ENCODE measurements at places on chromosomes 13 and 19.
A peak's percentile ranks its signal among the peaks of the same experiment; 100 is the strongest.

- peak; percentile 3 for DNase-seq
These were observed 480.2 kb upstream of the MIR17HG start for GRCh38 chr13:90867336-90867683.

GRCh38 chr13:48043789-48044503 is 6.4 kb downstream of the NUDT15 start:
- no peak for DNase-seq

- DNase-seq = no peak
These were observed 19.6 kb downstream of the AP2A1 start for GRCh38 chr19:49786376-49786820.

DNA sequence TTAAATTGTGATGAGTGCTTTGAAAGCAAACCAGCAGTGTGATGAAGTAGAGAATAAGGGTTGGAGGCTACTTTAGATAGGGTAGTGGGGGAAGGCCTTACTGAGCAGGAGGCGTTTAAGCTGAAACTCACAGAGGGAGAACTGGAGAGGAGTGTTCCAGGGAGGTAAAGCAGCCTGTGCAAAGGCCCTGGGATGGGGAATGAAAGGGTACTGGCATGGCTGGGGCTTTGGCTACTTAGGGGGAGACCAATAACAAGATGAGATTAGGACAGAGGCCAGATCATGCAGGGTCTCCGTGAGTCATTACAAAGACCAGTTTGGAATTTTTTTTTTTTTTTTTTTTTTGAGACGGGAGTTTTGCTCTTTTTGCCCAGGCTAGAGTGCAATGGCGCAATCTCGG is 1.1 kb downstream of the PPP5C start:
- DNase-seq = no peak

DNA sequence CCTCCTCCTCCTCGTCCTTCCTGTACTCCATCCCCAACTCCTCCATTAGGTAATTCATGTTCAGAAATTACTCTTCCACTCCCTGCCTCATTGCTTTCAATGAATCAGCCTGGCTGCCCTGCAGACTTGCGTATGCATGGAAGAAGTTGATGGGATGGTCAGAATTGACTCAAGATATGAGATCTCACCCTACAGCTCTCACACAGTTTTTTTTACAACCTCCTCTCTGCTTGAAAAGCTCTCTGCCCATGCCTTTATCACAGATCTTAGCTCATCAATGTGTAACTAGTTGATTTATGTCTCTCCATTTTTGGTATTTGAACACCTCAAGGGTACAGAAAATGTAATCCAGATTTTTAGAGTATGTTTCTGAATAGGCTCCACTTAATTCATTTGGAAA is 506.9 kb downstream of the TBC1D4 start:
- DNase-seq = no peak

GRCh38 chr19:18109341-18109732 is 11.8 kb downstream of the MAST3 start:
- DNase-seq = no peak

DNA sequence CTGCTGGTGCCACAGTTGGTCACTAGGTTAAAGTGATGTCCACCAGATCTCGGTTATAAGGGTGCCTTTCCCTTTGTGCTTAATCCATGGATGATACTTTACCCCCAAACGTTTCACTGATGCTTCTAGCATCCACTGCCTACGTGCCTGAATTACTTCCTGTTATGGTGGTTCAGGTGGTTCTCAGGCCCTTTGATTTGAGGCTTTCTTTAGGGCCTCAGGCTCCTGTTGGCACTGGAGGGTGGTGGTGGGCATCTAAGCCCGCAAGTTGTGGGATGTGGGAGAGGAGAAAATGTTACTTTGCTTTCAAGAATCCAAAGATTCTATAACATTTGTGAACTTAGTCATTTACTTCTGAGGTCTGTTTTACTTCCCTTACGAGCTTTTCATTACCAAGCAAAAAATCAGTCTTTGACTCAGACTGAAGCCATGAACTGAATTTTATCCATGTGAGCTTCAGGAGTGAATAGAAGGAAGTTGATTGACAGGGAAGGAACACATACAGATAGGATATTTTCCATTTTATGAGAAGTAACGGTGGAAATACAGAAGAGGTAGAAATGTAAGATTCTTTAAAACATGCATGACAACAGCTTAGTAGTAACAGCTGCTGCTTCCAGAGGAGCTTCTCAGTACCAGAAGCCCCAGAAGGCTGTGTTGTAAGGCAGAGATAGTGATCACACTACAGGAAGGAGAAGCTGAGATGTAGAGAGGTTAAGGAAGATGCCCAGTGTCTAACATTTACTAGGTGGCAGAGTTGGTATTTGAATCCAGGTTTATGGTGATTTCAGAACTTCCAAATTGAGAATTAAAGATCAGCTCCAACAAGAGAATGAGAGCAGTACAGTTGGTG is 65.0 kb downstream of the ARHGEF7 start:
- no peak for DNase-seq

DNA sequence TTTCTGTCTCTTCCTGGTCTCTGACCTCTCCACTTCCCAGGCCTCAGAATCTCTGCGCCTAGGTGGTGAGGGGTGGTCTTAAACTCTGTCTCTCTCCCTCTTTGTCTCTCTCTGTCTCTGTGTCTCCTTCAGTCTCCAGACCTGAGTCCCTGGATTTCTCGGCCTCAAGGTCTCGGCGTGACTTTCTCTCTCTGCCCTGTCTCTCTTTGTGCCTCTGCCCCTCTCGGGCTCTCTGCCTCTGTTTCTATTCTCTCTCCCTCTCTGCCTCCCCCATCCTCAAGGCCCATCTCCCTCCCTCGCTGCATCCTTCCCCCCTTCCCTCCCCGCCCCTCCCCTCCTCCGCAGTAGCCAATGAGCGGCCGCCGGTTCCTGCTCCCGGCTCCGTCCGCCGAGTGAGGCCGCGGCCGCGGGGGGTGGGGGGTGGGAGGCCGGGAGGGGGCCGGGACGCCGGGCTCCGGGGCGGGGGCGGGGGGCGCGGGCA is at the start of gene CACNG7:
CACNG7 (plus strand) TSS at position 344 of the 481 bp plus-strand sequence. CDS start 3,554 bp downstream, outside the sequence.
- no peak for DNase-seq

DNA sequence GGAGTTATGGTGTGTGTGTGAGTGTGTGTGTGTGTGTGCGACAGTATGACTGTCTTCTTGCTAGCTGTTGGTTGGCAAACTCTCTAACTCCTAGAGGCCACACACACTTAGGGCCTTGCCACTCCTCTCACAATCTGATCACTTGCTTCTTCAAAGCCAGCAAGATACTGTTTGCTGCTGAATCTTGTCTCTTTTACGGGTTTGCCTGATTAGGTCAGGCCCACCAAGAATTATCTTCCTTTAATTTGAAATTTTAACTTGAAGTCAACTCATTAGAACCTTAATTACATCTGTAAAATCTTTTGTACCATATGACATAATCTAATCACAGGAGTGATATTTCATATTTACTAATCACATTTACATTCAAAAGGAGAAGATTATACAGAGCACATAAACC is 359.2 kb upstream of the SGCG start:
- DNase-seq = no peak

All from stimulated activated CD4-positive, alpha-beta T cell treated with anti-CD3 and anti-CD28 coated beads, Interleukin-12 subunit alpha, Interleukin-12 subunit beta, amount 100 ng/mL, for 24 hours (primary cell).